Amniotic stem cell (primary cell): ENCODE measurements at places on chromosomes 6 and 20.

- DNase-seq = peak; percentile 52
These were observed 537 bp downstream of the PPIL4 start for GRCh38 chr6:149545258-149545753.

- DNase-seq = no peak
These were observed 637.8 kb downstream of the RFPL4B start for GRCh38 chr6:112984899-112985298.

GRCh38 chr6:42179945-42180313, 6.8 kb downstream of the GUCA1A start:
- DNase-seq = no peak

GRCh38 chr20:44692932-44693480, 22.2 kb upstream of the CCN5 start:
- DNase-seq = peak; percentile 90

- peak; percentile 15 for DNase-seq
These were observed 231.9 kb downstream of the PKHD1 start for GRCh38 chr6:51855310-51856082.

- DNase-seq = no peak
These were observed 18.2 kb downstream of the TMEM242 start for GRCh38 chr6:157304899-157305663.

- no peak for DNase-seq
These were observed 15.3 kb upstream of the SRSF6 start for GRCh38 chr20:43442282-43442880.

DNA sequence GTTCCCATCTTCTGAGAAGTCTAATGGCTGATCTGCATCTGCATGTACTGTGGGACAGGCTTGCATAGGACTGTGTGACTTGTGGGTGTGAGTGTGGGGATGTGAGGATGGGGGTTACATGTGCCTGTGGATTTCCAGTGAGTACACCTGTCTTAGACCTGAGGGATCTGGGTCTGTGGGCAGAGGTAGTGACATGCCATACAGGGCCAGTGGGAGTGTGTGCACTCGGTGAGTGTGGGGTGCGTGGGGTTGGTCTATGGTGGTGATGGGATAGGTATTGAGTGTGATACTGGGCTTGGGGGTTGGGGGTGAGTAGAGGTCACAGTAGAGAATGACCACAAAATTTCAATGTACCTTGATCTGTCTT, 41.7 kb downstream of the VEGFA start:
- no peak for DNase-seq

- no peak for DNase-seq
These were observed 11.3 kb downstream of the LRP11 start for GRCh38 chr6:149852881-149853280.

DNA sequence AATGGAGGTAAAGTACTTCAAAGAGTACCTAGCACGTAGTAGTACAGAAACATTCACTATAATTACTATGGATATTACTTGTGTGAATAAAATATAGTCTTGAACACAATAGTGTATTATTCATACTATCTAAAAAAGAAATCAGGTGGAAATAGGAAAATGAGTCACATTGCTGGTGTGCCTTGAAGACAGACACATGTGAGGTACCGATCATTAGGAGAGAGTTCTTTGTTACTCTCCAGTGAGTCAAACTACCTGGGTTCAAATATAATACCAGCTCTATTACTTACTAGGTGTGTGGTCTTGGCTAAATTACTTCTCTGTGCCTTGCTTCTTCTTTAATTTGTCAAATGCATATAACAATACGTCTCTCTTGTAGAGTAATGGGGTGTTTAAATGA, 50.8 kb upstream of the BEND6 start:
- DNase-seq = no peak

DNA sequence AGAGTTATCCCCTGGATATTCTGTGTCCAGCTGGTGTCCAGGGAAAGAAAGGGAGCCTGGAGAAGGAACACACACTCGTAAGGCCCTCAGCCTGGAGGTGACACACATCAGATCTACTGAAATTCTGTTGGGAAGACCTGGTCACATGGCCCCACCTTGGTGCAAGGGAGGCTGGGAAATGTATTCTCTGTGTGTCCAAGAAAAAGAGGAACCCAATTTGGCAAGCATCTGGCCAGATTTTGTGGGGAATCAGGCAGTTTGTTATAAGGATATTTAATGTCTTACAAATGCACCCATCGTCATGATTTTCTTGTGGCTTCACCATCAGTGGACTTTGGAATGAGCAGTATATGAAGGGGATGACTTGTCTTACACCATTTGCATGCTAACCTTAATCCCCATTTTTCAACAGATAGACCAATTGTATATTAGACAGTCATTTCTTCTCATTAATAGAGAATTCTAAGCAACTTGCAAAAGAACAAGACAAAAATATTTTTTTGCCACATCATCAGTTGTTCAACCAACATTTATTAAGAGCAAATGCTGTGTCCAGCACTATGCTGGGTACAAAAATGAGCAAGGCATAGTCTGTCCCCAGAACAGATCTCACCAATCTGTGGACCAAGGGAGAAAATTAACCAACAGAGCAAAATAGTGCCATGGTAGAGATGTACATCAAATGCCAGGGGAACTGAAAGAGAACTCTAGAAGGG, 59.7 kb downstream of the ISM1 start:
- DNase-seq = no peak

- no peak for DNase-seq
These were observed 97.4 kb downstream of the BANF2 start for GRCh38 chr20:17797161-17797560.

DNA sequence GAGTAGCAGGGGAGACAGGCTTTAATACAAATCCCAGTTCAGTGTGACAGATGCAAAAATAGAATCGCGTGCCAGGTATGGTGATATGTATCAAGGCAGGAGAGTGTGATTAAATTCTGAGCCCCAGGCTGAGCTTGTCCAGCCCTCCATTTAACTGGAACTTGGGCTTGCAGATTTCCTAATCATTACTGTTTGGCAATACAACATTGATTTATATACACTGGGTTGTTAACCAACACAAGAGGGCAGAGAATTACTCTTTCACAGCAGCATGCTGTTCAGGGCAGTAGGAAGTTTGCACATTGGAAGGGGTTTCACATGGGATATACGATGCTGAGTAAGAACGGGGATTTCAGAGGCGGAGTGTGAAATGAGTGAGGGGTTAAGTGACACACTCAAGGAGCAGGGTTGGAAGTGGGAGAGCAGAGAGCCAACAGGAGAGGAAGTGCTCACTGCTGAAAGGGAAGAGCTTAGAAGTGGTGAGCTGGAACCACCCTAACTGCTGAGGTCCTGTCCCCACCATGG, 70.8 kb upstream of the ATXN1 start:
- DNase-seq = no peak

DNA sequence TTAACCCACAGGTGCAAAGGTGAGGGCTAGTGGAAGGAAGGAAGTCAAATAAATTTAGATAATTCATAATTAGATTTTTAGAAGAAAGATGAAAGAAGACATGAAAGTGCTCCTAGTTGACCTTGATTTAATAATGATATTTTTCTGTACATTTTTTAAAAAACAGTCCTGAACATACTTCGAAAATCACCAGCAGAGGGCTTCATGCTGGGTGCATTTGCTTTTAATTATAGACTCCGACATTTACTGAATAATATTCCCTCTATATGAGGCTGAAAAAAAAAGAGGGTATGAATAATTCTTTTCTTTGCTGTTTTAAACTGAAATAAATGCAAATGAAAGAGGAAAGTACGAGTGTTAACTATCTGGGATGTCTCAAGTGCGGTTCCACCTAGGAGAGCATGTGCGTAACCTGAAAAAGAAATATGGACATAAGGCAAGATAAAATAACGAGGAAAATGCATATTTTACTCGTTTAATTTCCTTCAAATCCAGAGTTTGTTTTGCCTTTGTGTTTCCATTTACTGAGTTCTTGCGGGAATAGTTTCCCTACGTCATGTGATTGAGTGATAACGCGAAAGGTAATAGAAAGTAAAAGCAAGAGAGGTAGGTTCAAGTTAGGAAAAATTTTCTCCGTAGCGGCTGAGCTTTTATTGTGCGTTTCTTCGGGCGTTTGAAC, 3.1 kb upstream of the TFAP2B start:
- DNase-seq = no peak

DNA sequence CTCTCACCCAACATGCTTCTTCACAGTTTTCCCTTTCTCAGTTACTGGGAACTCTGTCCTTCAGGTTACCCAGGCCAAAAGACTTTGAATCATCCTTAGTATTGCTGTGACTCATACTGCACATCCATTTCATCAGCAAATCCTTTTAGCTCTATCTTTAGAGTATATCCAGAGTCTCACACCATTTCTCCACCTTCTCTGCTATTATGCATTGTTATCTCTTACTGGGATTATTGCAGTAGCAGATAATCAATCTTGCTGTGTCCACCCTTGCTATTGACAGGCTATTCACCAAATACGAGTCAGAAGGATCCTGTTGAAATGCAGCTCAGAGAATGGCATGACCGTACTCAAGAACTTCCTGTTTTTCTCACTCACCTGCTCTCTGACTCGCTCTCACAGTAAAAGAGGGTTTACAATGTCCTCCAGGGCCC, 57.3 kb downstream of the BCKDHB start:
- DNase-seq = no peak

GRCh38 chr20:51104960-51105920, 82.3 kb upstream of the KCNG1 start:
- DNase-seq = no peak

GRCh38 chr6:169942173-169942572, 190.8 kb downstream of the ERMARD start:
- DNase-seq = no peak

GRCh38 chr6:77368660-77369313, 94.5 kb downstream of the HTR1B start:
- DNase-seq = no peak

GRCh38 chr6:138201836-138202235, 16.5 kb downstream of the PBOV1 start:
- no peak for DNase-seq

- no peak for DNase-seq
These were observed 75.3 kb downstream of the TNFRSF21 start for GRCh38 chr6:47234266-47234933.

GRCh38 chr20:1661542-1662299, 4.1 kb upstream of the SIRPG start:
- no peak for DNase-seq

- no peak for DNase-seq
These were observed 163.2 kb upstream of the TBX18 start for GRCh38 chr6:84927551-84927950.

- peak; percentile 34 for DNase-seq
These were observed 50.2 kb downstream of the IYD start for GRCh38 chr6:150418827-150419594.

GRCh38 chr6:16196260-16196983, 42.0 kb upstream of the GMPR start:
- no peak for DNase-seq

GRCh38 chr6:72461144-72461543, 160.7 kb upstream of the KCNQ5 start:
- DNase-seq = no peak

DNA sequence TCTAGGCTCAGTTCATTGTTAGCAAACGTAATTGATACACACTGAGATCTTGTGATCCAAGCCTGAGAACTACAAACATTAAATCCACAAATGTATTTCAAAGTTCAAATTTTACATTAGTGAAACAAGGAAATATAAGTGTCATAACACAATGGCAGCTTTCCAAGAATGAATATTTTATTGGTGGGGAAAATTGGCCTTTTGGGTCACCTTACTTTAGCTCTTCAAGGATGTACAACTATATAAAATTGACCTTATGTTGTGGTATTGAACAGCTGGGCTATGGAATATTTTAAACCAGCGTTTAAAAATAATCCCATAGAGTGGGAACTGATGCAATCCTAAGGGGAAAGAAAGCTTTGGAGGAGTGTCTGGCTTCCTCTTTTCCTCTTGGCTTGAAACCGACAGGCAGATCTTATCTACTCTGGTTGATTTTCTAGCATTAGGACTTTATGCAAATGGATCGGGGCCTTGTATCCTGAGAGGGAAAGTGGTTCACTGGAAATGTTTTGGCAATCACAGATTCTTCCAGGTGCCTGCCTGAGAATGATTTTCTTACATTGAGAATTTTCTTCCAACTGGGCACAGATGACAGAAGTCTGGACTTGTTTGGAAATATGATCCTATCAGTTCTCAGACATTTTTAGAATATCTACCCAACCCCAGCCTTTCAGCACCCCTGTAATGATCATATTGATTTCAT, 184.8 kb upstream of the ECI2 start:
- no peak for DNase-seq

DNA sequence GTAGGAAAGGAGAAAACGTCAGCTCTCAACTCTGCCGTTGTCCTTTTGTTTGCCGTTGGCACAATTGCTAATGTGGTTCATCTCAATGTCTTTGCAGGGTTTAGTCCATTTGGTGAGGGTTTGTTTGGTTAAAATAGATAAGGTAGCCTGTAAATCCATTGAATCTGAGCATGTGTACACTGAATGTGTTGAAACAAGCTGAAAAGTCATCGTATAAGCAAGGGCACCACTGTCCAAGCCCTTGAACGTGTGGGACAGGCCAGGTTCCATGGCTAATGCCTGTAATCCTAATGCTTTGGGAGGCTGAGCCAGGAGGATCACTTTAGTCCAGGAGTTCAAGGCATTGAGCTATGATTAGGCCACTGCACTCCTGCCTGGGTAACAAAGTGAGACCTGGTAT, 224.7 kb upstream of the PLCB4 start:
- DNase-seq = no peak

- peak; percentile 44 for DNase-seq
These were observed 61.1 kb upstream of the SLC22A16 start for GRCh38 chr6:110537208-110538123.

DNA sequence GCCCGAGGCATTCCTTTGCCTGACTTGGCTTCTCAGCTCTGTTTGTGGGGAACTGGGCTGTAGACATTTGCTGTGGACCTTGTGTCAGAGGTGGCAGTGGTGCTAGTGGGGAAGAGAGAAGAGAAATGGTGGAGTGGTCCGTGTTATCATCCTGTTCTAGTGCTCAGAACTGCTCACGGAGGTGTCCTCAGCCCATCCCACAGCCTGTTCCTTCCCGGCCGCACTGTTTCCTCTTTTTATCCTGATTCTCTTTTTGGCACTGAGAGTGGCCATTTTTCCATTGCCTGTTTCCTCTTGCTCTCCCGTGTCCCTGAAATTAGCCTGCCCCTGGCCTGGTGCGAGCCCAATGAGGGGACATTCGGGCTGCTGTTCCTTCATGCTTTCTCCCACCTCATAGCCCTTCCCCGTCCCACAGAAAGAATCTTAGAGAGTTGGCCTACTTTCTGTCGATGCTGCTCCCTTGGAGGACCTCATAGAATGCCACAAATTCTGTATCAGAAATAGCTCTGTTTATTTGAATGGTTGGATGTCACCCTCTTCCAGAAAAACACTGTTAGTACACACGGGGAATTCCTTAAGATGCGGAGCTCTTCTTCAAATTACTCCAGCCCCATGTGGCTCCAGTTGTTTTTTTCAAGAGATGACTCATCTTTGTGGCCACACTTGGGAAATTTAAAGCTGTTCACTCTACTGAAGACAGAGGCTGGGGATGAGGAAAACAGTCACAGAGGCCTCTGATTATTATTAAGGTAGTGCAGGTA, 26.1 kb downstream of the FARS2 start:
- DNase-seq = peak; percentile 9

DNA sequence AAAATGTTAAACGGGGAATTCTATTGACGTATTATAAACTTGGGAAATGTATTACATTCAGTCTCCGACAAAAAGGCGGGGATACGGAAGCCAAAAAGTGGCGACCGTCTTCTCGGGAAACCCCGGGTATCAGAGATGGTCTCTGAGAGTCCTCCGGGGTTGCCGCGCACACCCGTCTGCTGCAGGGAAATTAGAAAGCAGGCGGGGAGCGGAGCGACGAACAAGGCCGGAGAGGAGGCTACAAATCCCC, 1.5 kb downstream of the SALL4 start:
- no peak for DNase-seq

GRCh38 chr20:31781945-31782344, 37.2 kb upstream of the MYLK2 start:
- DNase-seq = no peak
